ENCODE measurements at places on chromosomes 13 and 19. TPM values are rescaled to one million over a fixed set of nuclear protein-coding genes. Genes with fewer than 3 reads are reported as not detected.

- no peak for DNase-seq
These were observed 1066.7 kb upstream of the PCDH20 start for GRCh38 chr13:62482351-62482750.

DNA sequence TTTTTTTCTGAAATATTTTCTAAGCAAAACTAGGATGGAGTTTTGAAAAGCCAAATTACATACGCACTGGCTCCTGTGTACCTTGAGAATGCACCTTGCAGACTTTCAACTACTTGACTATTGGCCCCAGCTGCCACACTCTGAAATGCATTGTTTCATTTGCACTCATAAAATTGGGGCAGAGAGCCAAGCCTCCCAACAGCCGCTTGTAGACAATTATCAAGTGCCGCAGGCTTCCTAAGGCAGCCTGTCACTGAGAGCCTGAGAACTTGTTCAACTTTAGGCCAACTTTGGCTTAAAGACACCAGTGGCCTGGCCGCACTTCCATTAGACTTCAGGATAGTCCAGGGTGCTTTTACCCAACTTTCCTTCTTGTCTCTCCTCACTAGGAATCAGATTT lies 115.7 kb upstream of the STARD13 start:
- no peak for DNase-seq

Gene ZNF441
- total RNA-seq = 5.7 TPM

- DNase-seq = no peak
These were observed 1189.2 kb downstream of the EFNB2 start for GRCh38 chr13:105346141-105346775.

DNA sequence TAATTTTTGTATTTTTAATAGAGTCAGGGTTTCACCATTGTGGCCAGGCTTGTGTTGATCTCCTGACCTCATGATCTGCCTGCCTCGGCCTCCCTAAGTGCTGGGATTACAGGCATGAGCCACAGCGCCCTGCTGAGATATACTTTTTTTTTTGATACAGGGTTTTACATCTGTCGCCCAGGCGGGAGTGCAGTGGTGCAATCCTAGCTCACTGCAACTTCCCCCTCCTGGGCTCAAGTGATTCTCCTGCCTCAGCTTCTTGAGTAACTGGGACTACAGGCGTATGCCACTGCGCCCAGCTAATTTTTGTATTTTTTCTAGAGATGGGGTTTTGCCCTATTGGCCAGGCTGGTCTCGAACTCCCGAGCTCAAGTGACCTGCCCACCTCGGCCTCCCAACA lies 2.0 kb downstream of the COLGALT1 start:
- DNase-seq = no peak

DNA sequence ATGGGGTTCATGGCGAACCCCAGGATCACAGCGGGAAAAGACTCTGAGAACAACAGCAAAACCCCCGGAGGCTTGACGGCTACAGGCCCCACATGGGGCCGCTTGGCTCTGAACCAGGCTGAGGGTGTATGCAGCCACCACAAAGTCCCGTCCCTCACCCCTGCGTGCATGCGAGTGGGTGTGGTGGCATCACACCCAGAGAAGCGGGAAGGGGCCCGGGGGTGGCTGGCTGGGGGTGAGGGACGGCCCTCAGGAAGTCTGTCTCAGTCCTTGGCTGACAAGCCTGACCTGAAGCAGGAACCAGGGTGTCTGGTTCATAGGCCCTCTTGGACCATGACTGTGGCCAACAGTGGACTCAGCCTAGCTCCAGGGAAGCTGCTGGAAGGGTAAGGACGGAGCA lies 34.2 kb downstream of the CEBPG start:
- no peak for DNase-seq

DNA sequence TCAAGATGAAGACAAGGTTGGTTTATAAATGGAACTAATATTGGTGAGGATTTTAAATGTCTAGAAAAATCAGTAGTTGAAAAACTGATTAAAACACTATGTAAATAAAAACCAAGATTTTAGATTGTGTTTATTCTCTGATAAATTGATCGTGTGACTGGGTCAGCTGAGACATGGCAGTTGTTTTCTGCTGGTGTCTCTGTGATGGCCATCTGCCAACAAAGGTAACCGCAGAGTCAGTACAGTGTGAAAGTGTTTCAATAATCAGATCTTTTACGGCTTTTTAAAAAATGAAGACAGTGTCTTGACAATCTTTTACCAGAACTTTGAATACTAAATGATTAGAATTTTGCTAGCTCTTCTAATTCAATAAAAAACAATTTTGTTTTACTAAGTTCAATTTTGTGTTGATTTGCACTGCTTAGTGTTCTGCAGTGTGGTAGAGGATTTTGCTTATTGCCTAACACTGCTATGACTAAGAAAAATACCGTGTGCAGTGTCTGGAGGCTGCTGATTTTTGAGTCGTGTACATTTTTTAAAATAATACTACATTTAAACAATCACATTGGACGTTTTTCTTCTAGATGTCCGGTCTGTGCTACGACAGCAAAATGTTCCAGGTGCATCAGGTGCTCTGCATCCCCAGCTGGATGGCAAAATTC lies 32.7 kb upstream of the GPR183 start:
- DNase-seq = peak; percentile 46

DNA sequence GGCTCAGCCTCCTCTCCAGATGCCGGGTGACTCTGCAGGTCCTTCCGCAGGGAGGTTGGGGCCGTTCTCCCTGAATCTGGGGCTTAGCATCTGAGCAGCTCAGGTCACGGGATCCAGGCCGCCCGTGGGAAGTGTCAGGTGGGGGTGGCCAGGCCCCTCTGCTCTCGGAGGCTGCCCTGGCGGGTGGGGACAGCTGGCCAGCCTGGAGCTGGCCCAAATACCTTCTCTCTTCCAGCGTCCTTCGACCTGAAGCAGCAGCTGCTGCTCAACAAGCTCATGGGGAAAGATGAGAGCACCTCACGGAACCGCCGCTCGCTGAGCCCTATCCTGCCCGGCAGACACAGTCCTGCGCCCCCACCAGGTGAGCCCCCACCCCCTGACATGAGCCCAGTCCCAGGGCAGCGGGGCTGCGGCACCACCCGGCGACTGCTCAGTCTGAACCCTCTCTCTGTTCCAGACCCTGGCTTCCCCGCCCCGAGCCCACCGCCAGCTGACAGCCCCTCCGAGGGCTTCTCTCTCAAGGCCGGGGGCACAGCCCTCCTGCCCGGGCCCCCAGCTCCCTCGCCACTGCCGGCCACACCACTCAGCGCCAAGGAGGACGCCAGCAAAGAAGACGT lies 19.1 kb downstream of the PEX11G start:
- no peak for DNase-seq

DNA sequence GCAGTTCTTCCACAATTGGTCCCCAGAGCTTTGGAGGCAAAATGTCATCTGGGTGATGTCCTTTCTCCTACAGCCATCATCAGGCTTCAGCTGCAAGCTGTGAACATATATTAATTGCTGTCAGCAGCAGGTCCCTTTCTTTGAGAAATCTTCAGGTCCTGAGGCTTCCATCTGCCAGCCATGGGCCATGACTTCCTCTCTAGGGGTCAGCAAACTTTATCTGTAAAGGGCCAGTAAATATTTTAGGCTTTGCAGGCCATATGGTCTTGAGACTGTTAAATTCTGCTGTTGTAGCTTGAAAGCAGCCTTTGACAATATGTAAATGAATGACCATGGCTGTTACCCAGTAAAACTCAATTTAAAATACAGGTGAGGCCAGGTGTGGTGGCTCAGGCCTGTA lies 27.1 kb downstream of the SERP2 start:
- DNase-seq = no peak

DNA sequence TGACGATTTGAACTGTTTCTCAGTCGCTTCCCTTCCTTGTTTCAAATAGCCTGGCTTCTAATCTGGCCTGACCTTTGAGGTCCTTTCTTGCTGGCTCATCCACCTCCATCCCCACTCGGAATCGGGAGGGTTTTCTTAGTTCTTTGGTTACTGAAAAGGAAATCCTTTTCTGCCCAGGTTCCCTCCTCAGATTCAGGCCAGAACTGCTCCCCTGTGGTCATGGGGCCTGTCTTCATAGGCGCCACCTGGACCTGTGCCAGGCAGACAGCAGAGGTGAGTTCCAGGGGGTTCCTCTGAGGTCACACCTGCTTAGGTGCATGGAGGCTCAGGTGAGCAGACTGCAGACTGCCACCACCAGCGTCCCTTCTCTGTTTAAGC lies 62.4 kb downstream of the AKAP11 start:
- no peak for DNase-seq

- no peak for DNase-seq
These were observed 280.6 kb downstream of the ZNF536 start for GRCh38 chr19:30652751-30653150.

GRCh38 chr19:40217934-40218890 lies at the start of gene TTC9B:
Gene TTC9B (minus strand): TSS chr19:40218384. CDS start chr19:40218381, 3 bp downstream.
- peak; percentile 91 for DNase-seq

GRCh38 chr13:28340272-28340793 lies 154.6 kb downstream of the FLT1 start:
- DNase-seq = no peak

- DNase-seq = no peak
These were observed 3.2 kb upstream of the IFNL4 start for GRCh38 chr19:39251846-39252245.

Gene SSC5D
- 0.71 TPM for total RNA-seq

- DNase-seq = no peak
These were observed 9.5 kb downstream of the ERFL start for GRCh38 chr19:41918653-41919244.

Gene C19orf12
- total RNA-seq = 14.5 TPM

Gene CDX2
- total RNA-seq = 0.04 TPM

DNA sequence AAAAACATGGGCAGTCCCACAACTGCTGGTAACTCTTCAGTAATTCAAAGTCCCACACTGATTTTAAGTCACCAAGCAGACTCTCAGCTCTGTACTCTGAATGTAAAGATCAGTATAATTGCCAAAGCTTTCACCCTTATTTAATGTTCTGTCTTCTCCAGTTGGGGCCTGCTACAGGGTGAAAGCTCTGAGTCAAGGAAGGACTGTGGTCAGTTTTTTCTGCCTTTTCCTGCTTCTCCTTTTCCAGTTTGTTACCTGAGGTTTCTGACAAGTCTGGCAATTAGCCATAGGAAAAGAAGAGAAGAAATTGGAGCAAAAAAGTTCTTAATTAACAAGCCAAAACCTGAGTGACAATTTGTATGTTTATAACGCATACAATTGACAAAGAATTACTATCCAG lies 279.3 kb downstream of the RBM26 start:
- no peak for DNase-seq

- peak; percentile 80 for DNase-seq
These were observed 5.4 kb upstream of the NTN5 start for GRCh38 chr19:48678201-48678600.

- DNase-seq = no peak
These were observed 20.7 kb downstream of the CLDN10 start for GRCh38 chr13:95573221-95573620.

GRCh38 chr13:27104606-27105005 lies 67.0 kb downstream of the USP12 start:
- DNase-seq = no peak

Gene RFPL4A
- 0.16 TPM for total RNA-seq

DNA sequence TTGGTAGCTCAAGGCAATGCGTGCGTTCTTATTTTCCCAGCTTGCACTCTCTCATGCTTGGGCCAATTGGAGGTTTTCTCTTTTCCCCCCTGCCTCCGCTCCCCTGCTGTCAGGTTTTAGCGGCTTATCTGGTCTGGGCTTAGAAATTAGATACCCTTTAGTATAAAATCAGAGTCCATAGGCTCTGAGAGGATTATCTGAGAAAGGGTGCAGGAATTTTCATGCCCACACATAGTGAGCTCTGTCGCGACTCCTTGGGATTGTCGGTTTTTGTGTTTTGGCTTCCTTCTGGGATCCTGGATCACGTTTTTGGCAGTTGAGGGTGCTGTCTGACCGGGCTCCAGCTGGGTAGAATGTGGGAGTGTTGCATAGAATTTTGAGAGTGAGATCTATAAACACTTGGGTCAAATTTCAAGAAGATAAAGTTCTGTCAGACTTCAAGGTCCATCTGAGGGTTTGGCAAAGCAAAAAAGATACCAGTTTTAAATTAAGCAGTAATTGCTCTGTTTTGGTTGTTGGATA lies 12.4 kb downstream of the CHAF1A start:
- DNase-seq = no peak

GRCh38 chr13:20495087-20496023 lies 30.3 kb downstream of the CRYL1 start:
- DNase-seq = peak; percentile 54

DNA sequence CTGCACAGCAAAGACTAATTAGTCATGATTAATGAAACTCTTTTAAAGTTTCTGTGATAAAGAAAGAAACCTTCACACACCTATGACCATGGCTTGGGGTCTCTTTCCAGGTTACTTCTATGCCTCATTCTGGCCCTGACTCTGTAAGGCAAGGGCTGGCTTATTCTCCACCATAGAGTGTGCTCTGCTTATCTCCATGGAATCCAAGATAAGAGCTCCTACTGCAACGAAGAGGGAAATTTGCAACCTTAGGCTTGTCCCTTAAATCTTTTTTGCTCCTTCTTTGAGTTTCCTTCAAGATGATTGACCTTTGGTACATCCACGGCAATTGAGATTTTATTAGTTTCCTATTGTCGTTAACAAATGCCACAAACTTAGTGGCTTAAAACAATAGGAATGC lies 239.9 kb downstream of the SPRY2 start:
- DNase-seq = no peak

- DNase-seq = no peak
These were observed 740 bp upstream of the BEST2 start for GRCh38 chr19:12750851-12751250.

Gene IFI30
- 103 TPM for total RNA-seq

DNA sequence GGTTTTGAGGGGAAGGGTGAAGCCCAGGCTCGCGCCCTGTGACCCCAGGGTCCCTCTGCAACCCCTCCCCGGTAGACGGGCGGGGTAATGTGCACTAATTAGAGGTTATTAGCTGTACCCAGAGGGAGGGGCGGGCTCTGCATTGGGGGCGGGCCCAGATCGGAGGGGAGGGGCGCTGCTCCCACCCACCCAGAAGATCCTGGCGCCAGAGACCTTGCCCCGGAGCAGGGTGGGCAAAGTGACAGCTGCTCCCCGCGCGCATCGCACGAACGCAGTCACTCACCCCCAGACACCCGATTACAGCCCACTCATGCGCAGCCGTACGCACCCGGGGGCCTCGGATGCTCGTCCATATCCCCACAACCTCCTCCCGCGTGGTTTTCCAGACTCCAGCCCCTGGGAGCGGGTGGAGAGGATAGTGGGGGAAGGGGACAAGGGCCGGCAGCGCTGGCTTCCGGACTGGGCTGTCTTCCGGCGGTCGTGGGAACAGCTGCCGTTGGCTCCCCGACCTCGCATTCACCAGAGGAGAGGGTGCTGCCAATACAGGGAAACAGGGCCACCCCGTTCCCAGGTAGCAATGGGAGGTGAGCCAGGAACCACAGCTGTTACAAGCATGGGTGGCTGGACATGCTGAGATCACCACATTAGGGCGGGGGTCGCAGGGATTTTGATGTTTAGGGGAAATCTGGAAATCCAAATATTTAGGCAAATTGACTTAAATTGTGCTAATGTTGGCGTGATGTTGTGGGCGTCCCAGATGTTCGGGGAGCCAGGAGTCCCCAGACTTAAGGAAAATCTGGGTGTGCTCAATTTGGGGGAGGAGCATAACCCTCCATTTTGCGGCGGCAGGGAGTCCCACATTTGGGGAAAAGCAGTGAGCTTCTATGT lies 2.9 kb upstream of the HOOK2 start:
- no peak for DNase-seq
